ENCODE measurements at places on chromosomes 12 and 14.

DNA sequence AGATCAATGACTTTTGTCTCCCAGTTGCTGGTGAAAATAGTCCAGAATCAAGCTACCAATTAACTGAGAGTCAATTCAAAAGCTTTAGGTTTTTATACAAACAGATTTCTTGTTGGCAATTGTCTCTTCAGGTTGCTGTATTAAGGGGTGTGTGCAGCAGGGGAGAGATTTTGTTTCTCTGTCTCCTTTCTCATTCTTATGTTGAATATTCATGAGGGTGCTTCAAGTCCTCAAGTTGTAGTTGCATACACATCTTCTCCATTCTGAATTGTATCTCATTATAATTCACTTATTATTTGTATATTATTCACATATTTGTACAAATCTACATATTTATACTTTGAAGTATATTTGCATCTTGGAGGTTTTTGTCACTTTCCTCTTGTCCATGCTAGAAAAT lies 126.7 kb upstream of the PTPRQ start:
- DNase-seq = no peak

DNA sequence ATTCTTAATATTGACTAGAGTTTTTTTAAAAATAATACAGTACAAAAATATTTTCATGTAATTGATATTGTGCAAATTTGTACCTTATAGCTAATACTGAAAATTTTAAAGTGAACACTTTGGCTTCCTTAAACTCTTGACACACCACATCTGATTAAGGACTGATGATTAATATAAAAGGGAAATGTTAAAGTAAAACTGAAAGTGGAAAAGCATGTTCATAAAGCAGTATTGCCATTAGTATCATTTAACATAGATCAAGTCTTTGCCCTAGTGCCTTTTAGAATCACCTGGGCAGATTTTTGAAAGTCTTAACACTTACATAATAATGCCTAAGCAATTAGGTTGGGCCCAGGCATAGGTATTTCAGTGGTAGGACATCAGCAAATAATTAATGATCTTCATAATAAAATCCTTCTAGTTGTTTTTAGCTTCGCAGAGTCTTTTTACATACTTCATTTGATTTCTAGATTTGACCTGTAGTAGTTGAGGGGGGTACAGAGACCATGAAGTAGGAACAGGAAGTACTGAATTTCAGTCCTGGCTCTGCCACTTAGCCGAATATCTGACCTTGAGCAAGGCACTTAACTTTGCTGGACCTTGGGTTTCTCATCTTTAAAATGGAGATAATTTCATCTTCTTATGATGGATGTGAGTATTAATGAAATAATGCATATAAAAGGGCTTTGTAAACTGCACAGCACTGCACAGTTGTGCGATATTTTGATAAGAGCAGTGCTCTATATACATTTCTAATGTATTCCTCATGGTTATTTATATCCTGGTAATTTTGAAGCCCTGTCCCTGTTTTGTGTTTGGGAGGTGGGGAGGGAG lies 43.7 kb downstream of the MARK3 start:
- DNase-seq = no peak

DNA sequence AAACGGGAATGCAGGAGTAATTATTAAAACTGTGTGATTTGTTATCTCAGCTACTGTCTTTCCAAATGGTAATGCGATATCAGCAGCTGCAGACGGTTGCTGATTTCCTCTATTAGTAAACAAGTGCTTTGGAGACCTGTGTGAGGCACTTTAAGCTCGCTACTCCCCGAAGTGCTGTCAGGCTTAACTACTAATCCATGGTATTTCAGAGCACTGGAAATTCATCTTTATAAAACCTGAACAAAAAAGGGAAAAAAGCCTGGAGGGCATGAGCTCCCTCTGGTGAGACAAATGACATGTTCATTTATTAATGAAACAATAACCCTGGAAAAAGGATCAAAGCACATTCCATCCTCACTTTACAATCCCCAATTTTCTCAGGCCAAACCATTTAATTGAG lies 143.6 kb upstream of the OTX2 start:
- DNase-seq = no peak

- no peak for DNase-seq
These were observed 37.3 kb upstream of the ATXN2 start for GRCh38 chr12:111636209-111636945.

Data from thymus (tissue), 14 donors.